ENCODE measurements at places on chromosomes 2 and 18.

- H3K27me3 ChIP-seq, result no peaks in the 10 kb centered on the region
- H3K4me1 ChIP-seq, result no peaks in the 10 kb centered on the region
- DNase-seq, result no peak
- H3K27ac ChIP-seq, result no peak overlapping the region
These were observed 32.1 kb downstream of the TNFRSF11A start for GRCh38 chr18:62357079-62357719.

- H3K36me3 ChIP-seq, result no peaks in the 10 kb centered on the region
- peak overlapping the region; percentile 60 for H3K27ac ChIP-seq
- peak overlapping the region; percentile 20 for H3K4me3 ChIP-seq
These were observed 5.2 kb upstream of the CTDSP1 start for GRCh38 chr2:218394298-218395089.

DNA sequence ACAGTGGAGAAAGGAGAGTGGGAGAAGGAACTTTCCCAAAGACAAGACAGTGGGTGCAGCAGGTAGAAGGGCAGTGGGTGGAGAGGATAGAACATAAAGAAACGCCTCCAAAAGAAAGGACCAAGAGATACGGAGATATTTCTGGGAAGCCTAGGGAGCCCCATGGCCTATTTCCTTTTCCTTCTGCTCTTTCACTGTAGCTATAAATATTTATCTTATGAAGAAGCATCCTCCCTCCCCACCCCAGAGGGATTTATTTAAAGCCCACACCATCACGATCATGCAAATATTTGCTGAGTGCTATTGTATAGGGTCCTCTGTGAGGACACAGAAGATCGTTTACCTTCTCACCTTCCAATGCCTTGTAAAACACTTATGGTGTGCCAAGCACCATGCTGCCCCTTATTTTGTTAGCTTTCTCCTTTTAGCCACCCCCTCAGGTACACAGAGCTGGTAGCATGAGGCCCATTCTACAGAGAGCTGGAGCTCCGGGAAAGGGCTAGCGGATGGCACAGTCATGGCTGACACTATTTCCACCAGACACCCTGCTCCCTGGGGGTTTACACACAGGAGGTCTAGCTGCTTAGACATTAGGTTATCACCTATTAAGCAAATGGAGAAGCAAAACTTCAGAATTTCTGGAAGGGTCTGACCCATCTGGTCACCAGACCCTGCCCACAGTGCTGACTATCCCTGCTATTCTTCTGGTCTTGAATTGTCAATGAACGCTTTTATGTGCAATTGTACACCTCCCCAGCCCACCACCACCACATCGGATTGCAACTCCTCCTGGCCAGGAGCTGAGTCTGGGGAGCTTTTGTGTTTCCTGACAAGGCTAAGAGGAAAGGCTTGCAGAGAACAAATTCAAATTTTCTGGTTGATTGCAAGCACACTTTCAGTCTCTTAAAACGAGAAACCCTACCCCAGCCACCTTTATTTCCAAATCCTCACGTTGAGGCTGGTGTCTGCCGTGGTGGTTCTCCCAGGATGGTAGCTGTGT lies 91.8 kb upstream of the KLF7 start:
- DNase-seq, result no peak
- H3K27ac ChIP-seq, result no peak overlapping the region
- H3K27me3 ChIP-seq, result peaks cover 8% of the 10 kb centered on the region
- no peaks in the 10 kb centered on the region for H3K4me1 ChIP-seq
- no peaks in the 10 kb centered on the region for H3K36me3 ChIP-seq
- H3K4me3 ChIP-seq, result no peak overlapping the region

GRCh38 chr2:128789776-128790455 lies 471.2 kb upstream of the HS6ST1 start:
- H3K36me3 ChIP-seq, result no peaks in the 10 kb centered on the region
- no peaks in the 10 kb centered on the region for H3K4me1 ChIP-seq
- no peak for DNase-seq
- no peak overlapping the region for H3K4me3 ChIP-seq
- H3K27me3 ChIP-seq, result no peaks in the 10 kb centered on the region
- no peak overlapping the region for H3K27ac ChIP-seq

DNA sequence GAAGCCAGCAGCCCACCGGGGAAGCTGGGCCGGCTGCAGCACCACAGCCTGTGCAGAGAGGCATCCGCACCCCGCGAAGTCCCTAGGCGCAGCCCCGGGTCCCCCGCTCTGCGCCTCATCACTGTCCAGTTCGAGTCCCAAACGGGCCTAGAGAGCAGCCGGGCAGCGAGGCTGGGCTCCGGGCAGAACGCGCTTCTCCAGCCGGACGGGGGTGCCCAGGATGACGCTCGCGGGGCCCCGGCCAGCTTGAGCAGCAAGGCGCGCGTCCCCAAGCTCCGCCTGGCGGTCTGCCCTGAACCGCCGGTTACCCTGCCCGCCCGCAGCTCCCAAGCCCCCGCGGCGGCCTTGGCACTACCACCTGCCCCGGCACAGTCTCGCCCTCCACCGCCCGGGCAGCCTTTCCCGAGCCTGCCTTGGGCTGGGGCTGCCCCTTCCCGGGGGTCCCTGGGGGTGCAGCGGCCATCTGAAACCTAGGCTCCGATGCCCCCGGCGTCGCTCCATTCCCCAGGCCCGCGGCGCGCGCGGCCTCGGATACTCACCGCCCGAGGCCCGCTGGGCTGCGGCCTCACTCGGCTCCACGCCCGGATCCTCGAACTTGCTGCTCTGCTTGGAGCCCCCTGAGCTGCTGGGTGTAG lies 591 bp downstream of the SLC16A14 start:
- peaks cover 21% of the 10 kb centered on the region for H3K4me1 ChIP-seq
- peak overlapping the region; percentile 61 for H3K27ac ChIP-seq
- H3K36me3 ChIP-seq, result no peaks in the 10 kb centered on the region
- peak; percentile 51 for DNase-seq
- H3K4me3 ChIP-seq, result peak overlapping the region; percentile 66
